ENCODE measurements at places on chromosomes 6 and 20.

- DNase-seq = no peak
Observed at GRCh38 chr6:112682071-112682470, 334.9 kb downstream of the RFPL4B start.

GRCh38 chr6:142845624-142846458 lies 99.1 kb downstream of the HIVEP2 start:
- peak; percentile 28 for DNase-seq

DNA sequence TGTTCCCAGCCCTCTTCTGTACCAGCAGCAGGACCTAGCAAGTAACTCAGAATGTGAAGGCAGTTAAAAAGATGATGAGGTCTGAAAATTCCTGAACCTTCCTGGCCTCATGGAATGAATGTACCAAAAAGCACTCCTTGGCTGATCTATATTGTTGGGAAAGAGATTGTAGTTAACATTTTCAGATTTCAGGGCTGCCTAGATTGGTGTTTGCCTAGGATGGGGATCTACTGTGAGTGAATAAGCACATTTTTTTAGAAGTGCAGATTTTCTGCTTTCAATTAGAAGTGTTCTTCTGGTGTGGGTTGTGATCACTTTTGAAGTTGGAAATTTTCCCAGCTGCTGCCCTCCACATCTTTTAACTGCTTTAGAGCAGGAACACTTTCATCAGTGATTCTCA lies 6.2 kb downstream of the MYLIP start:
- no peak for DNase-seq

DNA sequence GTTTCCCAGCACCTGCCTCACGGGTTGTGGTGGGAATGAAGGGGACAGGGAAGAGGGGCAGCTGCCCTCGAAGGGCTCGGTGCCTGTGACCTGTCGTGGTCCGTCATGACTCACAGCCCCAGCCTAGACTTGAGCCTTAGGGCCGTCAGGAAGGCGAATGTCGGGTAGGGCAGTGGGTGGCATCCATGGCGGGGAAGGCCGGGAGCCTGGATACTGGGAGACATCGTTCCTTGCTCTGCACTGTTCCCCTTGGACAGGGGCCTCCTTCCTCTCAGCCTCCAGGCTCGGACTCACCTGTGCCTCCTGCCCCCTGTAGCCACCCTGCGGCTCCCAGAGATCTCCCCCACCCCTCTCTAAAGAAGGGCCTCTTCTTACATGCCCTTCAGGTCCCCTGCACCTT lies 52.2 kb upstream of the APCDD1L start:
- no peak for DNase-seq

DNA sequence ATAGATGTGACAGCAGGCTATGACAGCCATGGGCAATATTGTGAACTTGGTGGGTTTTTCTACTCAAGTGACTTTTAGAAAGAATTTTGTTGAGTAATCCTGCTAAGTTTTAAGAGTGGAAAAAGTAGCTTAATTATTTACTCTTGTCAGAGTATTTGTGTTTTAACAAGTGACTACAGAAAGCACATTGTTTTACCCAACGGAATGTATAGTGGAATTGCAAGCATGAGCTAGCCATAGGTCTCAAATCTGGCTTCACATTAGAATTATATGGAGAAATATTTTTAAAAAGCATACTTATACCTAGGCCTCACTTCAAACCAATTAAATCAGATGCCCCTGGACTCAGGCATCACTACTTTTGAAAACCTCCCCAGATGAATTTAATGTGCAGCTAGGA lies 35.5 kb upstream of the GOPC start:
- no peak for DNase-seq

- no peak for DNase-seq
Observed at GRCh38 chr20:45359069-45359405, 3.9 kb upstream of the SYS1 start.

DNA sequence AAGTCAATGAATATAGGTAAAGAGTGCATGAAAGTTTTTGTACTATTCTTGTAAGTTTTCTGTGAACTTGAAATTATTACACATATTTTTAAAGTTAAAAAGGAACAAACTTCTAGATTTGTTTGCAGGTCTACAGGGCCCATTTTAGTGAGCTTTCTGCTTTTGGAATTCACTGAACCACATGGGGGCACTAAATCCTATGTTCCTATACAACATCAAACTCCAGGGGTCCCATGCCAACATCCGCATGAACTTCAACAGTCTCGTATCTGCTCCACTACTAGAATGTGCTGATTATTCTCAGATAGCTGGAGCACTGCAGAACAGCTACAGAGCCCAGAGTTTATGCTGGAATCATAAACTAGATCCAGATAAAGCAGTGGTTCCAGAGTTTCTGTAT lies 347.9 kb upstream of the SPTLC3 start:
- DNase-seq = peak; percentile 6

GRCh38 chr6:53809691-53810090 lies 14.9 kb downstream of the LRRC1 start:
- no peak for DNase-seq

GRCh38 chr6:170005665-170006064 lies 254.2 kb downstream of the ERMARD start:
- DNase-seq = no peak
